Occipital lobe (tissue), 3 donors: ENCODE measurements at places on chromosomes 2 and 18.
A peak's percentile ranks its signal among the peaks of the same experiment; 100 is the strongest.

DNA sequence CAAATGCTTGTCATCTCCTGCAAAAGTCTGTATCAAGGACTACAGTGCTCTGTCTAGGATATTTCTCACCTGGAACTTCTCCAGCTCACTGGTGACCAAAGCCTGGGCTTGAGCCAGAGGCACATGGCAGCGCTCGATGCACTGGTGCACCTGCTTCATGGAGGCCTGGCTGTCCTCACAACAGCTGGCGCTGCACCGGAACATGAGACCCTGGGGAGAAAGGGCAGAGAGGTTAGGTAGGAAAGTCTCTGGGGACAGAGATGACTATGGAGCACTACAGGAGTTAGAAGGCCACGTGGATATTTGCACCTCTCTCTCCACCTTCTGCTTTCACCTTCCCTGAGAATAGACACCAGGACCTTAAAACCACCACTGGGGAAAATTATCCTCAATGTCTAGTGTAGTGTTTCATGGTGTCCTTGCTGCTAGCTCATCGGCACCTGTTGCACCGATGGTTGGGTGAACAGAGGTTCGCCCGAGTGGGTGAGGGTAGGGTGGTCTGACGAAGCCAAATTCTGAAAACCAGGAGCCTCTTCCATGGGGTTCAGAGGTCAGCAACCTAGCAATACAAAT lies 1.0 kb downstream of the FAM136A start:
- no peak for DNase-seq

DNA sequence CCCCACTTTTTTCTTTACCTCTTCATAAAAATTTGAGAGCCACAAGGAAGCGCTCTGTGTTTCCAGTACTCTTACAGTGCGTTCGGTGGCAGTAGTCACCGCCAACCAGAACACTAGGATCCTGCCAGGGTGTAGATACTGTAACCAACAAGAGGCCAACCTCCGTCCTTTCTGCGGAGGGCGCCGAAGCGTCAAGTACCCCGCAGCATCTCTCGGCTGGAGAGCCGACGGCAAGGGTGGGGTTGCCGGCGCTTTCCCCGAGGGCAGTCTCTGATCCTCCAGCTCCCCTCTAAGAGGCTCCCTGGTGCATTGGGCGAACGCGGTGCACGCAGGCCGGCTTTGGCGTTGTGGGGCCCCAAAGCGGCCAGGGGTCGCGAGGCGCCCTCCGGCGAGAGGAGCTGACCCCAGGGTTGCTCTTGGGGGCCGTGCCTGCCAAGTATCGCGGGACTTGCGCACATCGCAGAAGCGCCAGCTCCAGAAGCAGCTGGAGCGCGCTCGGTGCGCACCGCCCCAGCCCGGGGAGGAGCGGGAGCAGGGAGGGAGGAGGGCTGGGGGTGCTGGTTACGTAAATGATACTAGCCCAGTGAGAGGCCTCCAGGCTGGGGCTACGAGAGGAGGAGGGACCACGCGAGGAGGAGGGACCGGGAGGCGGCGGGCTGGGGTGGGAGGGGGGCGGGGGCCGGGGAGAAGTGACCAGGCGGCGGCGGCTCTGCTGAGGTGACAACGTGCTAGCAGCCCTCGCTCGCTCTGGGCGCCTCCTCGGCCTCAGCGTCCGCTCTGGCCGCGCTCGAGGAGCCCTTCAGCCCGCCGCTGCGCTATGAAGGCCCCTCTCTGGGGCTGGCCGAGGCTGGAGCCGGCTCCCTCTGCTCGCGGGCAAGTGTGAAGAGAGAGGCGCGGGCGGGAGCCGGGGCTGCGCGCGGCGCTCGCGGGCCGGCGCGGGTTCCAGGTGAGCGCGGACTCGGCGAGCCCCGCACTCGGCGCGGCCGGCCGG lies at the start of gene GALNT13:
Gene GALNT13 (plus strand): TSS at position 692 of the 991 bp plus-strand sequence.
- DNase-seq, result peak; percentile 87

- DNase-seq, result no peak
Measured at GRCh38 chr2:79723830-79724229, 211.0 kb downstream of the CTNNA2 start.

DNA sequence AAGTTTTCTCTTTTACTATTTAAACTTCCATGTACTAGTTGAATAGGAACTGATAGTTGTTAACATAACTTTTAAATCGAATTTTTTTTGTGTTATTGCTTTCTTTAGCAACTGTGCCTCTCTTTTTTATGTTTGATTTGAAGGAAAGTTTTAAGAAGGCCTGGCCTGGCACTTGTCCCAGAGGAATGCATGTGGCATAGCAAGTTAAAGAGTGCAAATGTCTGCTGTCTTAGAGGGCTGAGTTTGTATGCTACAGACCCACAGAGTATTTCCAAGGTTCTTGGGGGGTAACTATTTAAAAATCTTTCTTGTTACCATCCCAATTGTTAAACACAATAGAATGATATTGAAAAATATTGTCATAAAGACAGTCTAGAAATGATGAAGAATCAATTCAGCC lies 47.0 kb downstream of the MTCL1 start:
- DNase-seq, result no peak

- DNase-seq, result no peak
Measured at GRCh38 chr2:16115881-16116830, 175.8 kb downstream of the MYCN start.

GRCh38 chr2:211085056-211085680 lies 528.8 kb downstream of the CPS1 start:
- no peak for DNase-seq

GRCh38 chr2:70412294-70413070 lies 110.6 kb upstream of the FAM136A start:
- no peak for DNase-seq

DNA sequence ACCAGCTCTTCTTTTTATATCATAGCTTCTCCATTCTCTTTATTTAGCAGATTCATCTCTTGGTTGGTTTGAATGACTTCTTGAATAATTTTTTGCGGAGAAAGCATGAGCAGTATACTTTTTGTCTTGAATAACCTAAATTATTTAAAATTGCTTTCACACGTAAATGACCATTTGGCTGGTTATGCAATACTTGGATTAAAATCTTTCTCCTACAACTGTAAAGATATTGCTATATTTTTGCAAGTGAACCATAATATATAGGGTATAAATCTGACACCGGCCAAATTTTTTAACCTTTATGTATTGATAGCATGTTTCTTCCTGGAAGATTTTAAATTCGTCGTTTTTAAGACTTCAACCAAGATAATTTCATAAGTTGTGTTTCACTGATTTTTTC lies 6.2 kb upstream of the ZSWIM2 start:
- DNase-seq, result no peak

- no peak for DNase-seq
Measured at GRCh38 chr2:43276962-43277391, 50.6 kb upstream of the ZFP36L2 start.

- DNase-seq, result no peak
Measured at GRCh38 chr2:70966681-70967080, 11.7 kb upstream of the ANKRD53 start.

- no peak for DNase-seq
Measured at GRCh38 chr2:8704906-8705305, 23.1 kb downstream of the ID2 start.

DNA sequence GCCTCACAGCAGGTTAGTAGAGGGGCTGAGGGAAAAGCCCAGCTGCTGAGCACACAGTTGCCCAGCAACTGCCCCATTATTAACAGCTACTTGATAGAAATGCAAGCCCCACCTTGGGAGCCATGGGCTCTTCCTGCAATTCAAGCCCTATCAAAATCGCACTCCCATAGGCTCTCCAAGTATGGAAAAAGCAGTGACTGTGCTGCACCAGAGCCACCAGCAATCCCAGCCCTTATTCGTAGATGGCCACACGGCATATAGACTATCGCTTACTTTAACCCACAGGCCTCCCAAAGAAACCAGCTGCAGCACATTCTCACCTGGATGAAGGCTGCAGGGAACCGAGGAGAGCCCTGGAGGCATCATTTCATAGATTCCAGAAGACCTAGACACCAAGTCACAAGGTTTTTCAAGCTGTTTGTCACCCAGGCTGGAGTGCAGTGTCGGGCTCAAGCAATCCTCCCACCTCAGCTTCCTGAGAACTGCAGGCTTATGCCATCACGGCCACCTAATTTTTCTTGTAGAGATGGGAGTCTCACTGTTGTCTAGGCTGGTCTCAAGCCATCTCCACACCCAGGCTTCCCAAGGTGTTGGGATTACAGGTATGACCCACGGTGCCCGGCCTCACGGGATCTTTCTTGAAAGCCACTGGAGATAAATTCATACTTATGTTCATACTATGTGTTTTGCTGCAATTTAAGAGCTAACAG lies 11.3 kb downstream of the NCL start:
- no peak for DNase-seq

- peak; percentile 29 for DNase-seq
Measured at GRCh38 chr18:13566941-13567746, 159.2 kb downstream of the FAM210A start.

GRCh38 chr2:129884221-129884786 lies 95.2 kb upstream of the RAB6C start:
- DNase-seq, result no peak

DNA sequence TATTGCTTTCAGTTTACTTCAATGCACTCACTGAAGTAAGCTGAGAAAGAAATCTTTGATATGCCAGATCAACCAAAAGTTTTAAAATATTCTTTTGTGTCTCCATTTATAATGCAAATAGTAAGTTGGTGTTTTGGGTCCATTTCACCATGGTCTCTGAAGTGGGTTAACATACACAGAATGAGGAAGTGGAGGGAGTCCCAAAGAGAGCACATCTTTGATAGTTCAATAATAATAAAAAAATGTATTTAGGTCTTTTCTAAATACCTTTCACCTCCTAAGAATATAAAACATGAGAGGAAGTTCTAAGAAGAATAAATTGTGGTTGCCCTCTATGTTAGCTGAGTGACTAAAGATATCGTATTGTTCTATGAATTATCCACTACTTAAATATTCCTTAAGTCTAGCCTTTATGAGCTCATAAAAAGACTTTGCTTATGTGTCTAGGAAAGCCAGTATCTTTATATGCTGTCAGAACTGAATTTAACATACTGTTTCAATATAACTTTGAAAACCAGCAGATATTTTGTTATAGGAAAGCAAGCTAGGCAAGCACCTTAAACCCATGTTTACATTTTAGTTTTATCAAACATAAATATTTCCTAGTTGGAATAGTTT lies 148.7 kb upstream of the ZEB2 start:
- DNase-seq, result no peak

DNA sequence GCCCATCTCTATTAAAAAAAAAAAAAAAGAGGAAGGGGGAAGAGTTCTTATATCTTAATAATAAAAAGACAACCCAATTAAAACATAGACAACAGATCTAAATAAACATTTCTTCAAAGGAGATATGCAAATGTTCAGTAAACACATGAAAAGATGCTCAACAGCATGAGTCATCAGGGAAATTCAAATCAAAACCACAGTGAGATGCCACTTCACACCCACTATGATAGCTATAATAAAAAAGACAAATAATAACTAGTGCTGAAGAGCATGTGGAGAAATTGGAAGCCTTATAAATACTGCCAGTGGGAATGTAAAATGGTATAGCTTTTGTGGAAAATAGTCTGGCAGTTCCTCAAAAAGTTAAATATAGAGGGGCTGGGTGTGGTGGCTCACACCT lies 61.5 kb upstream of the CYP20A1 start:
- no peak for DNase-seq

GRCh38 chr2:186530314-186530713 lies 44.3 kb downstream of the ZC3H15 start:
- no peak for DNase-seq

GRCh38 chr2:5937851-5938565 lies 245.8 kb downstream of the SOX11 start:
- no peak for DNase-seq

DNA sequence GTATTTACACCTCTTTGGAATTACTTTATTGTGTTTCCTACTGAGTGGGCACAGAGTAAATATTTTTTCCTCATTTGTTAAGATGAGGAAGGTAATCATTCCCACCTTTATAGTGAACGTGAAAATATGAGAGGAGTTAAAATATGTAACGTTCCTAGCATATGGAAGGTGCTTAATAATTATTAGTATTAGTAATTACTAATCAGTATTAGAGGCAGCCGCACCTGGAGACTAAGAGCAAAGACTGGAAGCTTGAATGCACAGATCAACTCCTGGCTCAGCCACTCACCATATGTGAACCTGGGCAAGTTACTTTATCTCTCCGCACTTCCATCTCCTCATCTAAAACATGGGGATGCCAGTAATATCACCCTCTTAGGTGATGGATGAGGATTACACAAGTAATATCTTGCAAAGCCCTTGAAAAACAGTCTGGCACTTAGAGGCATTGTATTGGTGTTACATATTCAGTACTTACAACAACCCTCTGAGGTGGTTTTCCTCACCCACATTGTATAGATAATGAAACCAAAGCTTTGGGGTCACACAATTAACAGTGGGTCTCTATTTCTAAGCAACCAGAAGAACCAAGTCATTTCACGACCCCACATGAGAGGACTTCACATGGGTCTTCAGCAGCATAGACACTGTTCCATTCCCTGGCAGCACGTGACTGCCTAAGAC lies 100.3 kb upstream of the KCTD1 start:
- no peak for DNase-seq

DNA sequence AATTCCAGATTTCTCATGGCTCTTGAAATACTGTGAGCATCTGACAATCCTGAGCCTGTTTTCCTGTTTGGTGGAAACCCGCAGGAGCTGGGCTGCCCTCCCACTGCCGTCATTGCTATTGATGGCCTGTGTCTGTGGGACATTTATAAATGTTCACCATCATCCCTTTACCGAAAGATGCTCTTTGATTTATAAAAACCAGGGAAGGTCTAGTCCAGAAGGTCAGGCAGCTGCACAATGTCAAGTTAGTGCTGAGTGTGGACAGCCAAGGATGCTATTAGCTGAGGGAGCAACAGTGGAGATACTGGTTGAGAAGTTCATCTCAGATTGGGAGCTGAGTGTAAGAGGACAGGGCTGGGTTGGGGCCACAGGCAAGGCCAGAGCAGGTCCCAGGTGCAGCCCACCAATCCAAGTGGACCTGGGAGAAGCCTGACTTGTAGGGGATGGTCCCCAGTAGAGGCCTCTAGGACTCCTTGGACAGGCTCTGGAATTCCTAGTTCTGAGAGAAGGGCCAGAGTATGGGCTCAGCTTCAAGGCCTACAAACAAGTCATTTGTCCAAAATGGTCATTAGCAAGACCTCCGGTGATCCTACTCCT lies 55.1 kb downstream of the COPS8 start:
- DNase-seq, result no peak

- DNase-seq, result no peak
Measured at GRCh38 chr2:33034784-33035183, 88.0 kb downstream of the LTBP1 start.

DNA sequence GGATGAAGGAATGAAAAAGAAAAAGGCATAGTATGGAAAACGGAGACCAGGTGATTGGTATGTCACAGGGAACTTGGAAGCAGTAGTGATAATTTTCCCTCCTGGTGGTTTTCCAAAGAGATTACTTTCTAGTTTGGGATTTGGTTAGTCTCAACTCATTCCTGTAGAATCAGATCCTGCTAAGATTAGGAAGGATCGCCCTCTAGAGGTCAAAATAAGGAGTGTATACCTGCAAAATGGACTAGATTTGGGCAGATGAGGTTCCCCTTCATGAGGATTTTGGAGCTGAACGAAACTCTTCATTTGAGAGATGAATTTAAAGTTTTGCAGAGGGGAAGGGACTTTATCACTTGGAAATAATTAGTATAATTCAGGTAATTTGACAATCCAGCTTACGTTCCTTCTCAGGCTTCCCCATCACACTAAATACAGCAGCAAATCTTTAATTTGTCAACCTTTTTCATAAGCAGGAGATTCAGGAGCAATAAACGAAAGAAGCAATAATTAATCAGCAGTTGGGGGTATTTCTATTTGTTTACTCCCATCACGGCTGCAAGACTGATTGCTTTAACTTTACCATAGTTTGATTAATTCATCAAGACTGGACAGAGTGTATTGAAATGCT lies 65.2 kb downstream of the CCDC195 start:
- no peak for DNase-seq
